ENCODE measurements at places on chromosomes 5 and 9.

- no peak for DNase-seq
Measured at GRCh38 chr5:137960141-137960540, 70.9 kb downstream of the PKD2L2 start.

DNA sequence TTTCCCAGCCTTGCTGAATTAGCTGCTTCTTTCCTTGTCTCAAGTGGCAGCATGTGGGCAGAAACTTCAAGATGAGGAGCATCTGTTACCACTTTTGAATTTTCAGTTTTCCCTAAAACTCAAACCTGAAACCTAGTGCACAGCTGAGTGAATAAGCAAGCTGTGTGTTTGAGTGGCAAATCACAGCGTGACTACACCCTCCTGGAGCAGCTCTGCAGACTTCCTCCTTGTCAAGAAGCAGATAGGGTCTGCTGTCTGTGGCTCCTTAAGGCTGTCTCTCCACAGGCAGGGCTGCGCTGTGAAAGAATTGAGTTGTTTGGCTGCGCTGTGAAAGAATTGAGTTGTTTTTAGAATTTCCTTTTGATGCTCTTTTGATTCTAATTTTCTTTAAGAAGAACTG, 179.7 kb upstream of the HAPLN1 start:
- DNase-seq = no peak

- DNase-seq = peak; percentile 87
Measured at GRCh38 chr5:139657363-139658321, 9.5 kb downstream of the CXXC5 start.

GRCh38 chr9:37201581-37201980, 81.2 kb downstream of the ZCCHC7 start:
- no peak for DNase-seq

DNA sequence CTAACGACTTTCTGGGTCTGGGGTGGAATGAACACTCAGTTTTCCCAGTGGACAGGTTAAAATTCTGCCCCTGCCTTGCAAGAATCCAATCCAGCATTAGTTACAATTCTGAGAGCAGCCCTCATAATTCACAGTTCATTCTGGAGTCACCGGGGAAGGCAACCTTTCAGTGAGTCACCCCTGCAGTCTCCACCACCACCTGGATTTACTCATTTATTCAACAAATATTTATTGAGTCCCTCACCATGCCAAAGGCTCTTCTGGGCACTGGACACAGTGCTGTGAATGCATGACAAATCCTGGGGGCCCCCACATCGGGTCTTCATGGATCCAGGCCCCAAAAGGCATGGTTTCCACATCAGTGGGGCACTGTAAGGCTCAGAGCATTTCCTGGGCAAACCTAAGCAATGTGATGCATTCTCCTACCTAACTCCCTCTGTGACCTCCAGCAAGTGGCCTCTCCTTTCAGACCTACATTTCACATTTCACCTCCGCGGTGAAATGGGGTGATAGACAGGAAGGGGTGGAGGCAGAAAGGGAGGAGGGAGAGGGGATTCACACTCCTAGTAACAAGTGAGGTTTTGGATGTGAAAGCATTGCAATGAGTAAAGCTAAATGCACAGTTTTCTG, 6.4 kb upstream of the MSX2 start:
- DNase-seq = no peak

DNA sequence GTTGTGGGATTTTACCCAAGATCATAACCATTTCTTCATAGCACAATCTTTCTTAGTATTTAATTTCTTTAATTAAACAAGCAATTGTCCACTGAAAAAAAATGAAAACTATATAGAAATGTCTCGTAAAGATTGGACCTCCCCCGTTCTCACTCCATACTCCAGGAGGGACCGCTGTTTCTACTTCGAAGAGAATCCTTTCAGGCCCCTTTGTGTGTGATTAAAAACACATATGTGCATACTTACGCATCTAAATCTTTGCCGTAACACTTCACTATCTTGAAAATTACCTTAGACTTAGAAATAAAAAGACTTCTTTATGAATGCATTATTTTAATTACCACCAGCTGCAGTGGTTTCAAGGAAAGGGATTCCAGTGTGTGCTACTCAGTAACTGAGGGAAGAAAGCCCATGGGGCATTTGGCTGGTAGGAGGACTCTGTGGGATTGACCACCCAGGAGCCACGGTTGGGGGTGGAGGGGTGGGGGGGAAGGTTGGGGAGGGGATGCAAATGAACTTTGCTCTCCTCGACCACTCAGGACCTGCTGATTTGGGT, 209.1 kb downstream of the FAM114A2 start:
- DNase-seq = no peak

DNA sequence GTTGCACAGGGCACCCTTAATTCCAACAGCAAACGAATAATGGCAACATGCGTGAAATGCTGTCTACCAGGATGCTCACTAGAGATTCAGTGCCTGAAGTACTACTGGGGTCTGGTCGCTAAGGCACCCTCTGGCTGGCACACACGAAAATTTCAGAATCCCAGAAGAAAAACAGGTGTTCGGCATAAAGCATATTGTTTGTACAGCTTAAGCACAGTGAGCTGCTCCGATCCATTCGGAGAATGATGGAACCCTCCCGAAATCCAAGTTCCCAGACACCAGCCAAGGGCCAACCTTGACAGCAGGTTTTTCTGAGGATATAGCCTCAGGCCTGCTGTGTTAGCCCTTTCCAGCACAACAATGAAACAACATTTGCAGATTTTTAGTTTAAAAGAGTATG, 61.4 kb upstream of the ALDH1B1 start:
- no peak for DNase-seq

GRCh38 chr9:115952430-115953292, 200.9 kb upstream of the PAPPA start:
- DNase-seq = no peak

- DNase-seq = no peak
Measured at GRCh38 chr5:152437866-152438265, 32.8 kb upstream of the NMUR2 start.

DNA sequence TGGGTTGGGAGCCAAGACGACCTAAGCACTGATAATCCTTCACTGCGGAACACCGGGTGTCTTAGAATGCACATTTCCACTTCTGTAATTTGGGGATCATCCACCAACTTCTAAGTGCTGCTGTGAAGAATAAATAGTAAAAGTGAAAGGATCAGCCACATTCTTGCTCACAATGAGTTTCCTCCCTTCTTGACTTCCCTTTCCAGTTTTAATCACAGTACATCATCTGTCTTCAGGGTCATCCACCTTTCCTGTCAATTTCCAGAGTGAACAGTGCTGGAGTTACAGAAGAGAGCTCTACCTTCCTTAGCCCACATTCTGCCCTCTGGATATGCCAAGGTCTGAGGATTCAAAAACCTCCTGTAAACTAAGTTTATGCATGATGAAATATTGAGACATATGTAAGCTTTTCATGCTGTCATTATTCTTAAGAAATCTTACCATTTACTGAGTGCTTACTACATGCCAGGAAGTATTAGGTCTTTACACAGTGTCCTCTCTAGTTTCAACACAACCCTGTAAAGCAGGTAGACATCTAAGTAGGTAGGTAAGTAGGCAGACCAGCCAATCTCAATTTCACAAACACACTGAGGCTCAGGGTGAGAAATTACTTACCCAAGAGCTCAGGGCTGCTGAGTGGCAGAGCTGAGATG, 105.2 kb downstream of the CDK5RAP2 start:
- DNase-seq = peak; percentile 45

DNA sequence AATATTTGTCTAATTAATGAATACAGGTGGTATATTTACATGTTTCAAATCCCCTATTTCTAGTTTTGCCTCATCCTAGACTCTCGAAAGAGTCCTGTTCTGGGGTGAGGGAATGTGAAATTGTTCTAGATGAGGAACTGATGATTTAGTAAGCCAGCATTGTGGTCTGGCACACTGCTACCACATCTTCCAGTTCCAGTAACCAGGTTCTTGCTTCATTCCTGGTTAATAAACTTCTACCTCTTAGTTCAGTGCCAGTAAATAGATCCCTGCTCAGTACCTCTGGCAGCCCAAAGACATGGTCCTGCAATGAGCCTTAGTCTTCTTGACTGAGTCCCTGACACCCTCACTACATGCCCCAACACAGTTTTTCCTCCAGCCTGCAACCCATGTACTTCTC, 207.7 kb downstream of the SREK1 start:
- no peak for DNase-seq

GRCh38 chr5:148214665-148215185, 11.9 kb downstream of the SPINK6 start:
- DNase-seq = no peak

Measured in KBM-7 (cell line).